AG20443 (cell line): ENCODE measurements at places on chromosomes 6 and 20.

DNA sequence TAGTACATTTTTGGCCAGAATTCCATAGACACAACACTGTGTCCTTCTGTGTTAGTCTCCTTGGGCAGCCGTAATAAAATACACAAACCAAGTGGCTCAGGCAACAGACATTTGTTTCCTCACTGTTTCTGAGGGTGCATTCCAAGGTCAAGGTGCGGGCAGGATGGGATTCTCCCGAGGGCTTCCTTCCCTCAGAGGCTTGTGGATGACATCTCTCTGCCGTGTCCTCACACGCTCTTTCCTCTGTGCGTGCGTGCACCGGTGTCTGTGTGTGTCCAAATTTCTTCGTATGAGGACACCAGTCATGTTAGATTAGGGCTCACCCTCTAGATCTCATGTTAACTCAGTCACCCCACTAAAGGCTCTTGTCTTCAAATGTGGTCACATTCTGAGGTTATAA is 30.6 kb downstream of the CDYL start:
- DNase-seq = no peak

GRCh38 chr6:78844899-78845298 is 22.5 kb upstream of the IRAK1BP1 start:
- DNase-seq = no peak

DNA sequence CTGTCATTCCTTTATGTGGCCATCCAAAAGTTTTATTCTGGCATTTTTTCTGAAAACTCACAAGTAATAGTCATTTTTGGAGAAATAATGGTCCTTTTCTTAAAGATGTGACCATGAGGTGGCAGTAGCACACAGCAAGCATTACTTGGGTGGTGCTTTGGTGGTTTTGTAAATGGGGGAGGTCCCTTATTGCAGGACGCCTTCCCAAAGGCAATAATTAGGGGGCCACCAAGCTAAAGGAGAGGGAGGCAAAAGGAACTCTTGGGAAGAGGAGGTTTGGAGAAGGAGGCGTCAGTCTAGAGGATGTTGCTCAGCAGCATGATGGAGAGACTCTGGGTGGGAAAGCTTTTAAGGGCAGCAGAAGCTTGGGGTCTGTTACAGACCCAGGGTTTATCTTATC is 422.6 kb upstream of the MMS22L start:
- DNase-seq = peak; percentile 9

GRCh38 chr20:18665135-18665534 is 77.3 kb downstream of the DTD1 start:
- DNase-seq = no peak

- DNase-seq = no peak
These were observed 24.9 kb downstream of the CDH26 start for GRCh38 chr20:59983076-59983475.

GRCh38 chr6:118354641-118355040 is 193.5 kb upstream of the PLN start:
- DNase-seq = no peak

DNA sequence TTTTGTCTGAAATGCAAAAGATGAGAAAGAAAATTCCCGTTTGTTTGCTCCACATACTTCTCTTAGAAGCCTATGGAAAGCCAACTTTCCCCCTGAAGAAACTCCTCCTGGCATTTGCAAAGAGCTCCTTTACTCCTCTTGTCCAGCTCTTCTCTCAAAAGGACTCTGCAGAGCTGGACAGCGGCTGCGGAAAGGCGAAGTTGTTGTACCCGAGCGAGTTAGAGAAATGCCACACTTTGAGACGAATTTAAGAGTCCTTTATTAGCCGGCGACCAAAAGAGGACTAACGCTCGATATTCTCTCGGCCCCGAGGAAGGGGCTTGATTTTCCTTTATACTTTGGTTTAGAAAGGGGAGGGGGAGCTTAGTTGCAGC is 157.8 kb downstream of the TRIM27 start:
- DNase-seq = no peak
